Activated T-cell treated with anti-CD3 and anti-CD28 coated beads, Interleukin-2, amount 50 U/mL, for 72 hours (primary cell): ENCODE measurements at places on chromosomes 7 and 10. TPM values are rescaled to one million over a fixed set of nuclear protein-coding genes. Genes with fewer than 3 reads are reported as not detected.

DNA sequence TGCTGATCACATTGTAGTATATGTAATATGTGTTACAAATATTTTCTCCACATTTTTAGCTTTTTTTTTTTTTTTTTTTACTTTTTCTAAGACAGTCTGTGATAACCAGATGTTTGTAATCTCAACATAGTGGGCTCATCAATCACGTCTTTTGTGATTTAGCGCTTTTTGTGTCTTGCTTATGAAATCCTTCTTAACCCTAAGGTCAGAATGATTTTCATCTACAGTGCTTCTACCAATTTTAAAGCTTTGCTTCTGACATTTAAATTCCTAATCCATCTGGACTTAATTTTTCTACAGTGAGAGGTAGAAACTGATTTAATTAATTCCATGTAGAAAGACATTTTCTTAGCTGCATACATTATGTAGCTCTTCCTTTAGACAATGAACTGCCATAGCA lies 626.4 kb downstream of the TNS3 start:
- H3K36me3 ChIP-seq = no peaks in the 10 kb centered on the region
- DNase-seq = no peak
- H3K27me3 ChIP-seq = no peaks in the 10 kb centered on the region
- H3K27ac ChIP-seq = no peak overlapping the region

DNA sequence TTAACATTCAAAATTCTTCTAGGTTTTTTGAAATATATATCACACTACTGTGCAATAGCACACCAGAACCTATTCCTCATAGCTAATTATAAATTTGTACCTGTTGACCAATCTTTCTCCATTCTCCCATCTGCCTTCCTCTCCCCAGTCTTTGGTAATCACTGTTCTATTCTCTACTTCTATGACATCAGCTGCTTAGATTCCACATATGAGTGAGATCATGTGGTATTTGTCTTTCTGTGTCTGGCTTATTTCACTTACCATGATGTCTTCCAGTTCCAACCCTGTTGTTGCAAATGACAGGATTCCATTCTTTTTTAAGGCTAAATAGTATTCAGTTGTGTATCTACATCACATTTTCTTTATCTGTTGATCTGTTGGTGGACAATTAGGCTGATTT lies 54.4 kb upstream of the CCDC6 start:
- no peak overlapping the region for H3K4me3 ChIP-seq
- H3K36me3 ChIP-seq = no peaks in the 10 kb centered on the region
- no peak overlapping the region for H3K27ac ChIP-seq
- DNase-seq = no peak

DNA sequence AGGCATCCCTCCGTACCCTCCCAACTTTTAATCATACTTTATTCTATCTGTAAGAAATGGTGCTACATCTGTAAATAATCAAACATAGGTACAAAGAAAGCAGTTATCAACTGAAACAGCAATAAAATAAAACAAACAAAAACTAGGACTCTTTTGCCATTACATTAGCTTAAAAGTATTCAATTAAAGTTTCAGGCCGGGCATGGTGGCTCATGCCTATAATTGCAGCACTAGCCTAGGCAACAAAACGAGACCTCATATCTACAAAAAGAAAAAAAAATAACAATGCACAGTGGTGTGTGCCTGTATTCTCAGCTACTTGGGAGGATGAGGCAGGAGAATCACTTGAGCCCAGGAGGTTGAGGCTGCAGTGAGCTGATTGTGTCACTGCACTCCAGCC lies 161.9 kb downstream of the SGMS1 start:
- no peak for DNase-seq
- H3K4me3 ChIP-seq = no peak overlapping the region
- H3K27ac ChIP-seq = no peak overlapping the region
- no peaks in the 10 kb centered on the region for H3K27me3 ChIP-seq

DNA sequence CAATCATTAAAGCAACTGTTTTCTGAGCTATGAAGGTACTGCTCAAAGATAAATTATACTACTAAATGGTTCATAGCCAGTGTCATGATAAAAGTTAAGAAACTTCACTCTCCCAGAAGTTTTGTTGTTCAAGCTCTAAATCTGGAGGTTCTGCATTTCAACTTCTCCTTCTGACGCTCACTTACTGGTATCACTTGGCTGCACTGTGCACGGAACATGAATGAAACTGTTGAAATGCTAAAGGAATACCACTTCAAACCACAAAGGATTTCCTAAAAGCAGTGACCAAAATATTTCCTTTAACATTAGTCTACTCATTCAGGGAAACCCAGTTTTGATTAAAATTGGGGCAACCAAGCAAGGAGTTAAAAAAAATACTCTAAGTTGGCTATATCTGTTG lies 93.6 kb downstream of the UBE2H start:
- H3K4me1 ChIP-seq = peaks cover 62% of the 10 kb centered on the region
- DNase-seq = no peak
- H3K4me3 ChIP-seq = no peak overlapping the region
- no peak overlapping the region for H3K27ac ChIP-seq
- H3K36me3 ChIP-seq = peaks cover 2% of the 10 kb centered on the region

DNA sequence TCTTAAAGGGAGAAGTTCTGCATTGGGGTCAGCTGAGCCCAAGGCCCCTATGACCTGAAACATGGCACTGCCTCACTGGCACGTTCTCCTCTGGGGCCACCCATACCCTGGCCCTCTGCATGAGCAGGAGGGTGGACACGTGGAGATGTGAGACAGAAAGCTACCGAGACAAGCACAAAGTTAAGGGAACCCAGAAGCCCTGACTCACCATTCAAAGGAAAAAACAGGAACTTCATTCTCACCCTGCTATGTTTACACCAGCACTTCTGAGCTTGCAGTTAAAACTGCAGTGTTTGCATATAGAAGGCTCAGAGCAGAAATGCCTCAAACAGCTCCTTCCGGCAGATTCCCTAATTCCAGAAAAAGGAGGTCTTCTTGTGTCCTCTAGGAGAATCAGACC lies 41.7 kb downstream of the DENND11 start:
- H3K36me3 ChIP-seq = peaks cover 10% of the 10 kb centered on the region
- H3K27me3 ChIP-seq = no peaks in the 10 kb centered on the region
- peaks cover 12% of the 10 kb centered on the region for H3K4me1 ChIP-seq
- no peak overlapping the region for H3K4me3 ChIP-seq
- peak overlapping the region; percentile 61 for H3K27ac ChIP-seq

DNA sequence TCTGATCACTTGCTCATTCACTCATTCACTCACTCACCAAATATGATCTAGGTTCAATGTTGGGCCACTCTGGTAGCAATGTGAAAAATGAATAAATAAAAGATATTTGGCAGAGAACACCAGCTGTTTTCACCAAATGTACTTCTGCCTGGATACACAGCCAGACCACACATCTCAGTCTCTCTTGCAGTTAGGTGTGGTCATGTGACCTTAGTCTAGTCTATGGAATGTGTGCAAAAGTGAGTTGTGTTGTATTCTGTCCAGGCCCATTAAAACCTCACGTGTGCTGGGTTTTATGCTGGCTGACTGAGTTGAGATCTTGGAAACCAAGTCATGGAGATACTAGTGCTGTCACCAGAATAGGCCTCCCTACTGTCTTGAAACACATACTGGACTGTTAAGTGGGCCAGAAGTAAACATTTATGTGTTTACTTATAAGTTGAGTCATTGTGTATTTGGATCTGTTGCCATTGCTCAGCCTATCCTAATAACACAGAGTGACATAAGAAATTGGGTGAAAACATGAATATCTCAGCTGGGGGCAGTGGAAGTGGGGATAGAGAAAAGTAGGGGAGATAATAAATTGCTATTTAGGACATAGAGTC lies 145.5 kb downstream of the PTEN start:
- H3K36me3 ChIP-seq = no peaks in the 10 kb centered on the region
- H3K4me1 ChIP-seq = no peaks in the 10 kb centered on the region
- no peak for DNase-seq
- H3K27ac ChIP-seq = no peak overlapping the region

DNA sequence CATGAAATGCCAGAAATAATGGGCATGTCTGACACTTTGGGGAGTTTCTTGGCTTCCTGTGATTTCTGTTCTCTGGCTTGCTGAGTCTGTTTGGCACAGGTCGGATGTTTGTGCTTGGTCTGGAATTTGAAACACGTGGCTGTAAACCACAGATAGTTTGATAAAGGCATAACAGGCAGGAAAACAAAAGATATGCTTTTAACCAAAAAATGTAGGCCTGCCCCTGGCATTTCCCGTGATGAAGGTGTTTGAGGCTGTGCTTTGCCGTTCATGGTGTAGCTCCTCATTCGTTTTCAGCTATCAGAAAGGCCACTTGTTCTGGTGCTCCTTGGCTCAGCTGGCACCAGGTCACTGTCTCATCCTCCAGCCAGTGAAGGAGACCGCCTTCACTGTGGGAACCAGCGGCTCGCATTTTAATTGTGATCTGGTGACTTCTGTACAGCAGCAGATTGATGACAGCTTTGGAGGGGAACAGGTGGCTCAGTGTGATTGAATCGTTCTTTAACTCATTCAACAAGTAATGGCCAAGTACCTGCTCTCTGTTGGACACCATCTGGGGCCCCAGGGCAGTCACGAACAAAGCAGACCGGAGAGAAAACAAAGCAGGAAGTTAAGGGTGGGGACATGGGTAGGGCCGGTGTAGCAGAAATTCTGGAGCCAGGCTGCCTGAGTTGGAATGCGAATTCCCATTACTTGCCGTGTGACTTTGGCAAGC lies 111.5 kb downstream of the CCNY start:
- peak overlapping the region; percentile 91 for H3K27ac ChIP-seq
- peak; percentile 8 for DNase-seq
- H3K4me3 ChIP-seq = peak overlapping the region; percentile 81
- H3K4me1 ChIP-seq = peaks cover 84% of the 10 kb centered on the region
- H3K27me3 ChIP-seq = no peaks in the 10 kb centered on the region

- no peak for DNase-seq
- no peaks in the 10 kb centered on the region for H3K36me3 ChIP-seq
- no peak overlapping the region for H3K4me3 ChIP-seq
- peaks cover 17% of the 10 kb centered on the region for H3K4me1 ChIP-seq
- peaks cover 74% of the 10 kb centered on the region for H3K27me3 ChIP-seq
- no peak overlapping the region for H3K27ac ChIP-seq
These were observed 69.7 kb upstream of the EGR2 start for GRCh38 chr10:62885684-62886461.

DNA sequence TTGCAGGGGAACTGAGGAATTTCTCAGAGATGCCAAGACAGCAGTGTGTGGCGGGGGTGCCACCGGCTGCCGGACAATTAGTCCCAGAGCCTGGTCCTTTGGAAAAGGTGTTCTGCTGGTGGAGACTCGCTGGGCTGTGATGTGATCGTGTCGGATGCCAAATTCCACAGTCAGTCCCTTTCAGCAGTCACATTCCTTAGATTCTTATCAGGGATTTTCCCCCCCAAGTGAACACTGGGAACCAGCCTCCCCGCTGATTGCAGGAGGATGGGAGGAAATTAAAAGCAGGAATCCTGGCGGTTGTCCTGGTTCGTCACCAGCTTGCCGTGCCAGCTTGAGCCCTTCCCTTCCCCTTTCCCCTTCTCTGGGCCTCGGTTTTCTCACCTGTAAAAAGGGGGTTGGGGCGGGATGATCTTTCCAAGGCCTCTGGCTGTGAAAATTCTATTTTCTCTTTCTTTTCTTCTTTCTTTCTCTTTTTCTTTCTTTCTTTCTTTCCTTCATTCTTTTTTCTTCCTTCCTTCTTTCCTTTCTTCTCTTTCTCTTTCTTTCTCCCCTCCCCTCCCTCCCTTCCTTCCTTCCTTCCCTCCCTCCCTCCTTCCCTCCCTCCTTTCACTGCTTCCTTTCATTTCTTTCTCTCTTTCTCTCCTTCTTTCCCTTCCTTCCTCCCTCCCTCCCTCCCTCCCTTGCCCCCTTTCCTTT lies 39.6 kb downstream of the COL26A1 start:
- H3K4me3 ChIP-seq = no peak overlapping the region
- DNase-seq = no peak
- H3K27me3 ChIP-seq = peaks cover 15% of the 10 kb centered on the region
- H3K27ac ChIP-seq = no peak overlapping the region

- no peak overlapping the region for H3K4me3 ChIP-seq
- peaks cover 48% of the 10 kb centered on the region for H3K4me1 ChIP-seq
- H3K36me3 ChIP-seq = peaks cover 29% of the 10 kb centered on the region
- no peak for DNase-seq
- H3K27ac ChIP-seq = no peak overlapping the region
- H3K27me3 ChIP-seq = no peaks in the 10 kb centered on the region
These were observed 3.2 kb upstream of the DUSP5 start for GRCh38 chr10:110494532-110494931.

The SPDYE8 gene
- total RNA-seq = not detected

The CCM2 gene
- total RNA-seq = 109 TPM

The ANKRD2 gene
- not detected for total RNA-seq

The SPDYE16 gene
- 0.58 TPM for total RNA-seq

The GSDME gene
- 19.3 TPM for total RNA-seq
